ENCODE measurements at places on chromosomes 6 and 20.

GRCh38 chr6:88662163-88662580 lies 301.2 kb downstream of the RNGTT start:
- DNase-seq = no peak

DNA sequence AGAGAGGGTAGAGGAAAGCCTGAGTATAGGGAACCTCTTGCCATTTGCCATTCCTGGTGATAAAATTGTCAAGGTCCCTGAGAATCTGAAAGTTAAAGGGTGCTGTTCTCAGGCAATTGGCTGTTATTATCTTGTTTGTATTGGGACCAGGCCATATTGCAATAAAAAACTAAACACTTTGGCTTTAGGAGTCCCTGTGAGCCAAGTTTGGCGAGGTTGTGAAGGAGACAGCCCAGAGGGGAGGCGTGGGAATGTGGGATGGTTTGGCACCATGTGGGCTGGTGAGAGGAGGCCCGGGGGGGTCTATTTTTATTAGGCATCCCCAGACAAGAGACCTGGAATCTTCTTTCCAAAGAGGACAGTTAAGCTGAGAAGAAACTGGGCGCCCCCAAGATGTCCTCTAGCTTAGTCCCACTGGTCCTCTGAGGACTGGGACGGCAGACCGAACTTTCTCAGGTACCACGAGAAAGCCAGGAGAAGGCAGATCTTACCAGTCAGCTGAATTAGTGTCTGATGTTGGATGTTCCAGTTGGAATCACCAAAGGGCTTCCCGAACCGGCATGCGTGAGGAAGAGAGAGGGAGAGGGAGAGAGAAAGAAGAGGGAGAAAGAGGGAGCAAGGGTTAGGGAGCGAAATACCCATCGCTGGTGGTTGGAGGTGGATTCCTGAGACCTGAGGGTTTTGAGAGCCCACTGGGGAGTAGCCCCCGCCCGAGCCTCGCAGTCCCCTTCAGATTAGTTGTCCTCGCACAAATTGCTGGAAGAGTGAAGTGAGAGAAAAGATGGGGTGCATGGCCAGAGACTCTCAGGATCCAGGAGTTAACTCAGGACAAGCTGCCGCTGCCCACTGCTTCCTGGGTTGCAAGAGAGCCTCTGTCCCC lies 24.4 kb downstream of the DYNLT1 start:
- DNase-seq = no peak

- DNase-seq = no peak
These were observed 1.0 kb upstream of the RIPOR2 start for GRCh38 chr6:24936641-24937317.

DNA sequence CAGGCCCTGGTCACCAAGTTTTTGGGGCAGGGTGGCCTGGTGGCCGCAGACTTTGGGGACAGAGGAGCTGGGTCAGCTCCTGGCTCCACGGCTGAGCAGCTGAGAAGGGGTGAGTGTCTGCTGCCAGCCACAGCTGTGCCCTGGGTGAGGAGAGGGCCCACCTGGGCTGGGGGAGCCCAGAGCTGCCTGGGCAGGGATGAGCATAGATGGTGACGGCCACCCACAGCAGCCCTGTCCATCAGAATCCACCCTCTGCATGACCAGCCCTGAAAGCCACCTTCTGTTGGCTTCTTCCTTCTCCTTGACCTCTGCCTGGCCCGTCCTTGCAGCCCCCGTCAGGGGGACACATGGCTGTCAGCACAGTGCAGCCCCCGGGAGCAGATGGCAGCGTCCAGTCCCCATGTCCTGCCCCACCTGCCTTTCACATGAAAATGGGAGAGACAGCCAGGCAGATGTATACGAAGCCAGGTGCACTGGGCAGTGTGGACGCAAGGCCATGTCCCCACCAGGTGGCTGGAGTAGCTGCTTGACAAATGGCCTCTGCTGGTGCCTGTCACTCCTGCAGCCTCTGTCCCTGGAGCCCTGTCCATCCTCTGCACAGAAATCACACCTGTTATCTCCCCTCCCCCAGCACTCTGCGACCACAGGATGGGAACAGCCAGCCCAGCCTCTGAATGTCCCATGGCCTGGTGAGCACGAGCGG lies 220.8 kb downstream of the PREX1 start:
- no peak for DNase-seq

DNA sequence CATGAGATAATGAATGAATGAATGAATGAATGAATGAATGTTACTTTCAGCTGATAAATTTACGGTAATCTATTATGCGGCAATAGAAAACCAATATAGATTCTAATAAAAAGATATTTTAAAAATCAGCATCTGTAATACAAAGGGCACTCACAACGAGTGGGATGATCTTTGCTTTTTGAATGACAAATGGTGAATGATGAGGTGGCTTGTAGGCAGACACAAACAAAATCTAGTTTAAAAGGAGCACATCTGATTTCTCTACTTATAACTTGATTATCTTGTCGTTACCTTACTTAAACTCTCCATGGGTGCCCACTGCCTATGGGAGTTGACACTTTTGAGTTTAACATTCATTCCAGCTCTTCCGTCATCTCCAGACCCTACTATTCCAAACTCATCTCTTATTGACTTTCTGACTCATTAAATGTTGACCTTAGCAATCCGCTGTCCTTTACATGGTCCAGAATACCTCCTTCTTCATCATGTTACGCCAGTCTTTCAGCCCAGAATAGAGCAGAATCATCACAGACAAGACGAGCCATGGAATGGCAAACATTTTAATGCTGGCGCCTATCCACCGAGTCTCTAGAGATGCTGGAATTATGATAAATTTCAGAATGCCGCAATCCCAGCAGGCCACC lies 41.3 kb downstream of the NHLRC1 start:
- no peak for DNase-seq

- DNase-seq = no peak
These were observed 16.1 kb upstream of the SERPINB1 start for GRCh38 chr6:2857580-2858337.

GRCh38 chr20:54535033-54535432 lies 59.6 kb downstream of the DOK5 start:
- DNase-seq = no peak

DNA sequence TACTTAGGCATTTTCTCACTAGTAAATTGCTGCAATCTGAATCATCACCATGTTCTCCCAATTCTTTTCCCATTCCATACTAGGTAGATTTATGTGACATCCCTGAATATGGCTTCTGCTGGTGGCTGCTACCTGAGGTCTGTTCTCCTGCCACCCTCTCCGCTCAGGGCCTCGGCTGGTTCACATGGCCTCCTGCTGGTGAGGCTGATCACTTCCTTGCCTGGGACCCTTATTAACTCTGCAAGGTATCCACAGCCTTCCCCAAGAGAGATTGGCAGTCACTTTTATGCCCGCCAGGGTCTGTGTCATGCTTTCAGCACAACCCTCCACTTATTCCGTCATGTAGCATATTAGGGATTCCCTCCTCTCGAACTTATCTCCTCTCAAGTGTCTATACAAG lies 424.5 kb upstream of the FLRT3 start:
- no peak for DNase-seq

- no peak for DNase-seq
These were observed 4.5 kb downstream of the RIPOR2 start for GRCh38 chr6:24931296-24931695.

GRCh38 chr6:152220786-152221185 lies 413.3 kb downstream of the ESR1 start:
- no peak for DNase-seq

GRCh38 chr20:51423290-51423667 lies 119.2 kb downstream of the NFATC2 start:
- DNase-seq = no peak

DNA sequence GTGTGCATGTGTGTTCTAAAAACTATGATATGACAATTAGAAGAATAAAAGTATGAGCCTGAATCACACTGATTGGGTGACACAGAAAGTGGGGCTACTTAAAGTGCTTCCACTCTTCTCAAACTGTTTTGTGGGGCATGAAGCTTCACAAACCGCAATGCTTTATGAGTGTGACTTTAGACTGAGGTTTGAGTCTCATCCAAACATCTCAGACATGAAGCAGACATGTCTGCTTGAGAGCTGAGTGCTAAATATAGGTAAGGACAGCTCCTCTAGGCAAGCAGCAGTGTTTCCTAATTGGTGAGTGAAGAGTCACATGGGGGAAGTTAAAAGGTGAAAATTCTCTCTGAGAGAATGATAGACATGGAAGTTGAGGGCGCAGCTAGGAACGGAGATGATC lies 726.9 kb upstream of the CITED2 start:
- no peak for DNase-seq

- DNase-seq = no peak
These were observed 45.4 kb downstream of the MYO6 start for GRCh38 chr6:75794351-75794846.

GRCh38 chr20:63225082-63225454 lies 9.1 kb upstream of the YTHDF1 start:
- DNase-seq = no peak

DNA sequence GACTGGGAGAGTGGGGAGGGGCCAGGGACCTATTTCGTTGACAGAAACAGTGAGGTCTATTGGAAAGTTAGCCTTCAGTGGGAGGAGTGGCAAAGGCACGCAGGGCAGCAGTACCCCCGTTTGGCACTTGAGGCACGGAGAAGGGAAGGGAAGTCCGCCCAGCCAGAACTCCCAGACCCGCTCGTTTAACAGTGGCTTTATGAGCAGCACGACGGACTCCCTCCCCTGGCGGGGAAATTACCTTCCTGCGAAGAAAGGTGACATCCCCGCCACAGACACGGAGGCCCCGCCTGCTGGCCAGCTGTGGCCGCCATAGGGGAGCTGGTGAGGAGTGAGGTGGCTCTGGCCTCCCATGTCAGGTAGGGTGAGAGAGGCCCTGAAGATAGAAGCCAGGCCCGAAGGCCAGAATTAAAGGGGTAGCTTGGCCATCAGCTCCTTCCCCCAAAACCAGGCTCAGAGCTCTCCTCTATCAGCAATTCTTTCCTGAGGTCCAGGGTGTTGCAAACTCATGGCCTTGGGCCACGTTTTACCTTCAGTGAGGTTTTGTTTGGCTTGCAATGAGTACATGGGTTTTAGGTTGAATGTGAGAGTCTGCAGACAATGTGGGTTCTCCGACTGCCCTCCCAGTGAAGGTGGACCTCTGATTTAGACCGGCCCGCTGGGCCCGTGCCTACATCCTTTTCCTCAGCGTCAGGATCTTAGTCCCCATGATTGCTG lies 123.7 kb downstream of the MRPL14 start:
- DNase-seq = no peak

- DNase-seq = no peak
These were observed 35.8 kb downstream of the TBX18 start for GRCh38 chr6:84728602-84729001.

DNA sequence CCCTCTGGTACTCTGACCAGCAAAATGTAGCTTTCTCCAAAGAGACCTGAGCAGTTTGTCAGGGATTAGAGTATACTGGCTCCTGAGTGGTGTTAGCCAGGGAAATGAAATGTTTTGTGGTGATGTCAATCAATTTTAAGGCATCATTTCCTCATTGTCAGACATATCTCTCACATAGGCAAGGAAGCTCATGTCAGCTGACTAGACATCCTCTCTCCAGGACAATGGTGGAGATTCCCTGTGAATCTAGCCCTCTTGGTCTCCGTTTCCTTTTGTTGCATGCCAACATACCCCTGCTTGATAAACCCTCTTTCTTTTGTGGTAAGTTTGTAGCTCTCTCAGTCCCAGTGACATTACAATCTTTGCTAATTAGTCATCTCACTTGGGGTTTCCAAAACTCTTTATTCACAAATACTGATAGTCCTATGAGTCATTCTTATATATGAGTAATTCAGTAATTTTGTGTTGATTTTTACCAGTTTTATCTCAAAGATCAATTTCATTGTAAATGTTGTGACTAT lies 135.6 kb upstream of the PTPRK start:
- DNase-seq = peak; percentile 94

DNA sequence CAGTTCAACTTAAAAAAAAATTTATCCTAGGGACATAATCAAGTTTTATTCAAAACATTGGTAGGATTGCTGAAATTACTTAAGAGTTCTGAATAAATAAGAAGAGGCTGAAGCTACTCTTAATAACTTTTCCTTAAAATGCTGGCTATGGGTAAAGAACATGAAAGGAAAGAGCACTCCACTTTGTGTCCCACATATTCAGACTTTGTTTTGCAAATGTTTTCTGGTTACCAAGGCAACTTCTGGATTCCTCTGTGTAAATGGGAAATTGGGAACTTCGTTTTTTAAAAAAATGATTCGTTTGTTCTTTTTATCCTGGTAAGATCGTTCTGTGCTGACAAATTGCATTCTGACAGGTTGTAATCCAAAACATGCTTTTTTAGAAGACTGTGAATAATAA lies 115.0 kb downstream of the KIF6 start:
- DNase-seq = no peak

- DNase-seq = no peak
These were observed 255.3 kb downstream of the EPM2A start for GRCh38 chr6:145480024-145480423.

GRCh38 chr6:27375613-27376079 lies 12.9 kb upstream of the ZNF391 start:
- no peak for DNase-seq

- no peak for DNase-seq
These were observed 264.1 kb upstream of the CDYL start for GRCh38 chr6:4512051-4512471.

- DNase-seq = no peak
These were observed 15.8 kb downstream of the KCNK15 start for GRCh38 chr20:44761423-44761822.

DNA sequence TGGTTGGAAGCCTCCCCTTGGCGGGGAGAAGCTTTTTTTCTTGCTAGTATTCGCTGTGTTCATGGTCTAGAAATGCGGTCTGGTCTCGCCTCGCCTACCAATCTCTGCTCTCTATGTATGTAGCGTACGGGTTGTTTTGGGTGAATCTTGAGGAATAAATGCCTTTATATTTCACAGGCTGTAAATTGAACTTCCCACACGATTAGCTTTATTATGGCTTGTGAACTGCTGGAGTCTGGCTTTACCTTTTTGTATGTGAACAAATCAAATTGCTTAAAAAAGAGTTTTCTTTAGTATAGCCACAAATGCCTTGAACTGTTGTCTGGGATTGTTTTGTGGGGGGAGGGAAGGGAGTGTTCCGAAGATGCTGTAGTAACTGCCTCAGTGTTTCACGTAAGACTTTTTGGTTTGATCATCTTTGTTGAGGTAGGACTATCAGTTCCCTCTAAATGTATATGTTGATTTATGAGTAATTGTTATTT lies 2.2 kb downstream of the INSM1 start:
- DNase-seq = no peak

- DNase-seq = no peak
These were observed 10.2 kb downstream of the RNASET2 start for GRCh38 chr6:166946125-166946524.

- DNase-seq = no peak
These were observed 841.2 kb upstream of the FLRT3 start for GRCh38 chr20:15178581-15178980.

DNA sequence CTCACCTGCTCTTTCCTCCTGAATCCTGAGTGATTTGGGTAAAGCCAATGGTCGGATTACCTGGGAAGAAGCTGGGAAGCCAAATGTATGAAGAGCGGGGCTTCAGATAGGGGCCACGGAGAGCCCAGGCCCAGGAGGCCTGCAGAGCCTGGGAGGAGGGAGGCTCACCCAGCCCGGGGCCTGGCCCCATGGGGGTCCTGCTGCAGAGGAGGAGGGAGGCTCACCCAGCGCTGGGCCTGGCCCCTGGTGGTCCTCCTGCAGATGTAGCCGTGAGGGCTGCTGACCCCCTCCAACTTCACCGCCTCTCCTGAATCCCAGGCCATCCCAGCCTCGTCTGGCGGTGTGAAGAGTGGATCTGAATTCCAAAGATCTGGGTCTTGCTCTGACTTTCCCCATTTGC lies 368.4 kb downstream of the THBS2 start:
- DNase-seq = no peak

GRCh38 chr6:168158980-168159349 lies 80.0 kb upstream of the FRMD1 start:
- DNase-seq = no peak
